ENCODE measurements at places on chromosomes 7 and 10. TPM values are rescaled to one million over a fixed set of nuclear protein-coding genes. Genes with fewer than 3 reads are reported as not detected.

LEP gene
- 0.09 TPM for total RNA-seq

ABHD11 gene
- 5.7 TPM for total RNA-seq

IKZF1 gene
- total RNA-seq, result not detected

CLRN3 gene
- not detected for total RNA-seq

NUTM2E gene
- total RNA-seq, result under 0.01 TPM

EGFR gene
- 24.2 TPM for total RNA-seq

PNLIP gene
- not detected for total RNA-seq

OGDHL gene
- total RNA-seq, result 0.14 TPM

MBL2 gene
- total RNA-seq, result not detected

TNS3 gene
- total RNA-seq, result 150 TPM

MOGAT3 gene
- not detected for total RNA-seq

PTER gene
- 15.3 TPM for total RNA-seq

ZCWPW1 gene
- total RNA-seq, result 1.6 TPM

FAM20C gene
- total RNA-seq, result 66.7 TPM

NUDT13 gene
- 1.4 TPM for total RNA-seq

CASP2 gene
- total RNA-seq, result 5.4 TPM

HSPA12A gene
- total RNA-seq, result 12.1 TPM

AKR1C8 gene
- not detected for total RNA-seq

ZNF316 gene
- 6.8 TPM for total RNA-seq

TCAF2 gene
- total RNA-seq, result 2.4 TPM

IFIT1B gene
- not detected for total RNA-seq

PDE6C gene
- not detected for total RNA-seq

NODAL gene
- total RNA-seq, result not detected

LAMTOR4 gene
- 90.4 TPM for total RNA-seq

ZNF853 gene
- 0.57 TPM for total RNA-seq

VENTX gene
- total RNA-seq, result not detected

ECHDC3 gene
- total RNA-seq, result 4.4 TPM

FAM25C gene
- not detected for total RNA-seq

All from smooth muscle cell of bladder (primary cell).